ENCODE measurements at places on chromosomes 11 and 22. TPM values are rescaled to one million over a fixed set of nuclear protein-coding genes. Genes with fewer than 3 reads are reported as not detected.

The DAGLA gene
- total RNA-seq: 2.3 TPM

The CASP5 gene
- total RNA-seq: not detected

The BTBD18 gene
- not detected for total RNA-seq

The IGSF9B gene
- total RNA-seq: 1.5 TPM

The LIPT2 gene
- total RNA-seq: 2.4 TPM

DNA sequence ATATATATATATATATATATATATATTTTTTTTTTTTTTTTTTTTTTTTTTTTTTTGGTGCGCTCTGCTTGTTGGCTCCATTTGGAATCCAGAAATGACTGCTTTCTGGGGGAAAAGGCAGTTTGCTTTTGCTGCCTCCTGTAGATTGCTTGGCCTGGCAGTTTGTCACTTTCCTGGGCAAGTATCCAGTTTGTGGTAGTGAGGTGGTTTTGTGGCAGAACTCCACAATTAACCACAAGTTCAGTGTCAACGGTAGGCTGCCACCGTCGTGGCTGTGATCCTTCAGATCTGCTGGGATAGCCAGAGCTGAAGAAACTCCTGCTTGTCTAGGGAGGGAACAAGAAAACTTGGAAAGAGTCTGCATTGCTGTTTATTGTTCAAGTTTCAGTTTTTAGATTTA is 5.0 kb upstream of the PDE3B start:
- no peak for ATAC-seq

DNA sequence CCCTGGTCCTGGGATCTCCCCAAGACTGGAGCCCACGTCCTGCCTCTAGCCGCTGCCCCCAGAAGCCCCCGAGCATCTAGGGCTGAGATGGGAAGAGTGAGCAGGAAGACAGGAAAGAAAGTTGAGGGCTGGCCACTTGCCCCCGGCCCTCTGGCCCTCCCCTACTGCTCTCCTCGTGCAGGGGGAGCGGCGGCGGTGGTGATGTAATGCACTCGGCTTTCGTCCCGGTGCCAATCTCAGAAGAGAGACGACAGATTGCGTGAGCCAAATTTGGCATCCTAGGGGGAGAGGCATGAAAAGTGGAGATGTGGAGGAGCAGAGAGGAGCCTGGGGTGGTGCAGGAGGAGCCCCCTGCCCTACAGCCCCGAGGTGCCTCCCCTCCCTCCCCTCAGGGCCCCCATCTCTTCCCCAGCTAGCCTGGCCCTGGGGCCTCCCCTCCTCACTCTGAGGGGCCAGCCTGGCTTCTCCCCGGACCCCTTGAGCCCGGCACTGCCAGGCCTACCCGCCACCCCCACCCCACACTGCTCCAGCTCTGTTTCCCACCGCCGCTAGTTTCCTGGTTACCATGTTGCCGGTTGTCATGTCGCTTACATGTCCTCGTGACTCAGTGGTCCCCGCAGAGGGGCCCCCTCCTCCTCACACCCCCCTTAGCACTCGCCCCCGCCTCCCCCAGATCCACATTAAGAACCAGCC is 2.5 kb downstream of the KCNJ4 start:
- ATAC-seq: no peak

GRCh38 chr11:81700076-81700475 is 1033.6 kb downstream of the FAM181B start:
- ATAC-seq: no peak

DNA sequence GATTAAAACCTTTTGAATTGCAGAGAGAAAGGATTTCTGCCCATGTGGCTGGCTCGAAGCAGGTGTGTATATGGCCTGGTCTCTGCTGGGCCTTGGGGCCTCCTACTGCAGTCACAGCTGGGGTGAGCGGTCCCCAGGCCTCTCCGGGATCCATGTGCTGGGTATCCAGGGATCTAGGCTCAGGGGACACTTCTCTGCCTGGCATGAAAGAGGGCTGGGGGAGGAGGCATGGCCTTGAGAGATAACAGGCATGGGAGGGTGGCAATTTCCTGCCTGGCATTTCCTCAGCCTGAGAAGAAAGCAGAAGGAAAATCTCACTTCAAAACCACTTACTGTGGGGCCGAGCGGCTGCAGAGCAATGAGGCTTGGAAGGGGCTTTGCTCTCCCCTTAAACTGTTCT is 20.3 kb upstream of the PARVG start:
- no peak for ATAC-seq

DNA sequence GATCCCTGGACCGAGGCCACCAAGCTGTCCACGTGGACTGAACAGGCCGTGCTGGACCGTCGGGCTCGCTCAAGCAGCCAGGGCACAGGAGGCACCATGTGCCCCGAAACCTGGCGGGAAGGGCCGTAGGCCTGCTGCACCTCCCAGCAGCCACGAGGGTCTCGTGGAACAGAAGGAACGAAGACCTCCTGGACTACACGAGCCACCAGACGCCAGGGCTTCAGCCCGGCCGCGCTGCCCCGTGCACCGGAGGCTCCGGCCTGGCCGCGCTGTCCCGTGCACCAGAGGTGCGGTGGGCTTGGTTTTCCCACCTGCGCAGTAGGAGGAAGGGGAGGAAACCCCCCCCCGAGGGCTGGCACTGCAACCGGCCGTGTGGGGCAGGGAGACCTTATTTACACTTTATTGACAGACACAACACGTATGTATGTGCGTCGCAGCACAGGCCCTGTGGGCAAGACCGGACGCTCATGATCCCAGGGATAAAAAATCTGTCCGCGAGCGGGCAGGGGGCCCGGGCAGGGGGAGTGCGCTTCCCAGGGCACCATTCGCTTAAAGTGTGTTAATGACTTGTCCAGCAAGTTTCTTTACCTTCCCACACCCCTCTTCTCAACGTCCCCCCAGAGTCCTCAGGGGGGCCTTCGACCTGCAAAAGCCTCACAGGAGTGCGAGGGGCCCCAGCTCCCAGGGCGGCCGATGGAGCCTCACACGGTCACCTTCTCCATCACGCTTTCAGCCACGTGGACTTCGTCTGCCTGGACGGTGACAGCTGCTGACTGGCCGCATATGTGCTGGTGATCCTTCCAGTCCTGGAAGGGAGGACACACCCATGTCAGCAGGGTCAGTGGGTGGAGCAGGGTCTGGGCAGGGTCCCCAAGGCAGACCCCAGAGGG is 7.0 kb downstream of the DRD4 start:
- no peak for ATAC-seq

- no peak for ATAC-seq
Observed at GRCh38 chr11:46450846-46451477, 59.4 kb upstream of the CHRM4 start.

Measured in esophagus mucosa (tissue), 1 donor.